ENCODE measurements at places on chromosomes 12 and 14. TPM values are rescaled to one million over a fixed set of nuclear protein-coding genes. Genes with fewer than 3 reads are reported as not detected.

Gene SMIM41
- total RNA-seq: 0.88 TPM

GRCh38 chr12:65741656-65742017, 82.6 kb upstream of the HMGA2 start:
- peaks cover 6% of the 10 kb centered on the region for H3K36me3 ChIP-seq
- peaks cover 5% of the 10 kb centered on the region for H3K4me1 ChIP-seq
- H3K4me3 ChIP-seq: peak overlapping the region; percentile 97
- DNase-seq: peak; percentile 31

DNA sequence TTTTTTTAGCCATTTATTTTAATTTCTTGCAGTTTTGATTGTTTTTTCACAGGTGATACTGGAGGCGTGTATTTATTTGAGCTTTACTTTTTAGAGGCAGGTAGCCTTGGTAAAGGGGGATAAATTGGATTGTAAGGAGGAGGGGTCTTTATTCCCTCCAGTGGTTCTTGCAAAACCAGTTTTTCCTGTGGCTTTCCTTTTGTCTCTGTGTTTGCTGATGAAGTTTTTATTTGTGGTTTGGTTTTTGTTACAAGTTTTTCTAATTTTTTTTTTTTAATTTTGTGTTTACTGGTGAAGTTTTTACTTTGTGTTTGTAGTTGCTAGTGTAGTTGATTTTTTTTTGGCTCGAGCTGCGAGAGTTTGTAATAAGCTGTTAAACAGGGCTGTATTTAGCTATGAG, 278.5 kb downstream of the PRKD1 start:
- no peaks in the 10 kb centered on the region for H3K27me3 ChIP-seq
- H3K27ac ChIP-seq: no peak overlapping the region
- H3K4me3 ChIP-seq: no peak overlapping the region
- H3K36me3 ChIP-seq: peaks cover 17% of the 10 kb centered on the region
- DNase-seq: no peak

GRCh38 chr12:101552277-101552676, 42.5 kb upstream of the MYBPC1 start:
- H3K27ac ChIP-seq: no peak overlapping the region
- H3K27me3 ChIP-seq: peaks cover 2% of the 10 kb centered on the region
- peaks cover 5% of the 10 kb centered on the region for H3K36me3 ChIP-seq
- H3K4me1 ChIP-seq: no peaks in the 10 kb centered on the region
- DNase-seq: no peak
